ENCODE measurements at places on chromosomes 1 and 21.

DNA sequence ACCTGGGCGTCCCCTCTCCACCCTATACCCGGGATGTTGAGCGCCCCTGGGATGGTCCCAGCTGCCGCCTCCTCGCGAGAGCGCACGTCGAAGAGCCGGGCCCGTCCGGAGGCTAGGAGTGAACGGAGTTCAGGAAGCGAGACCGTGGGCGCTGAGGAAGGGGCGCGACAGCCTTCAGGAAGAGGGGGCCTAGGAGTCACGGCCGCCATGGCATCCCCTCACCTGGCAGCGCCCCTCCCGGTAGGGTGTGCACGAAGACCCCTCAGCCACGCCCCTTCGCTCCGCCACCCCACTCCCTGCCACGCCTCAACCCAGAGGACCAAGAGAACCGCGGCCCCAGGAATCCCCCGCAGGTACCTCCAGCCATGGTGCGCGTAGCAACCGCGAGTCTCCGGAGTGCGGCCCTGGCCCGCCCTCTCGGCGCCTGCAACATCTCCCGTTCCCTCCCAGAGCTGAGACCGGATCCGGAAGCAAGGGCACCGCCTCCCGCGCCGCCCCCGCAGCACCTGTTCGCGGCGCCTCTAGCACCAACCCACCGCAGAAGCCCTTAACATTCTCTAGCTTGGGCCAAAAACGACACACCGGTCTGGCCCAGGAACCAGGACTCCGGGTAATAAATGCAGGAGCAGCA, at the start of gene TSTD1:
TSS of gene TSTD1 (minus strand) at position 442 of the 631 bp plus-strand sequence. CDS start at position 367, 75 bp downstream.
- peak; percentile 88 for DNase-seq

- no peak for DNase-seq
Observed at GRCh38 chr1:225739542-225740107, 38.0 kb upstream of the SRP9 start.

DNA sequence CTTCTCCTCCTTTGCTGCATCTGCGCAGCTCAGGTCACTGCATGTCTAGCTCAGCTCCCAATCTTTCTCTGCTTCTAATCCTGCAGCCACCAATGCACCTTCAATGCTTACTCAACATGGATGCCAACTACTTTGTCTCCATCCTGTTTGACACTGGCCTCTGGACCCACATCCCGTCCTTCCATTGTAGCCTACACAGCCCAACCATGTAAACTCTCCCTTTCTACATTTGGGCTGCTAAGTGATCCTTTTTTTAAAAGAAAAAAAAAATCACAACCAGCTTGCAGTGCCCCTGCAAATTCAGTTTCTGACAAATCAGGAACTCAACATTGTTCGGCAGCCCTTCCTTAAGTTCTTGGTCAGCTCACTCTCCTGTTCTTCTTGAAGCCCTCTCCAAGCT, 9.4 kb upstream of the CRABP2 start:
- DNase-seq, result no peak

DNA sequence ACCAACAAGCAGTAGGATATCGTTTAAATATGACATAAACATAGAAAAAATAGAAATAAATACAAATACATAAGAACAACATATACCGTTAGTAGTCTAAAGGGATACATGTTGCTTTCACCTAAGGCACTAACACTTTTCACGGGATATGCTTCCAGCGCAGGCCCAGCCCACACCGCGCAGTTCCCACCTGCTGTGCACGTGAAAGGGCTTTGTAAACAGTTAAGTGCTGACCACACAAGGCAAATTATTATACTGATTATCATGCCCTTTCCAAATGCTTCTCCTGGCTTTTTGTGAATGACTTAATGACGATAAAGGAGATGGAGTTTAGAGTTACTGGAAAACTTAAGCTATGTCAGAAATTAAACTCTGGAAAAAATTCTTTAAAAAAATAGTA, 11.3 kb upstream of the IL22RA1 start:
- no peak for DNase-seq

- DNase-seq, result no peak
Observed at GRCh38 chr21:37554661-37555379, 188.2 kb downstream of the DYRK1A start.

GRCh38 chr1:35718492-35719336, at the start of gene C1orf216:
C1orf216 (minus strand) TSS chr1:35718884; CDS start chr1:35716321, 2,563 bp downstream.
- peak; percentile 83 for DNase-seq

- no peak for DNase-seq
Observed at GRCh38 chr1:163055005-163055404, 14.2 kb upstream of the RGS4 start.

DNA sequence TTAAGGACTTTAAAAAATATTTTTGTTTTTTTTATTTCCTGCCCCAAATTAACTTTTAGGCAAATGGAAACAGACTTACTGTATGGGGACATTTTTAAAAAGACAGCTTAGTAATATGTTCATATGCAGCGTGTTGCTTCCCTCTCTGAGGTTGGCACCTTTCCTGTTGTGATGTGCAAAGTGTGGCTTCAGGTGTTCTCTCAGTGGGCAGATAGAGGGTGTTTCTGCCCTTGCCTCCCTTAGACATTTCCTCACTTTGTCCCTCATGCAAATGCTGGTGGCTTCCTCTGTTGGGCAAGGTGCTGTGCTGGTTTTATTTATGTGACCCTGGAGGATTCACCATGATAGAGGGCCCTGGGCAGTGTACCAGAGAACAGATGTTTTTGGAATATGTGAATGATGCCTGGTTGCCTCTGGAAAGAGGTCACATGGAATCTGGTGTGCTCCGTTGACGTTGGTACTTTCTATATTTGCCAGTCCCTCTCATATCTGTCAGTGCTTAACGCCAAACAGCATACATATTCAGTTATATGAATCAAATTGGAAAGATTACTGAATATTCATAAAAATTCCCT, 123.5 kb downstream of the PATJ start:
- no peak for DNase-seq

GRCh38 chr1:8706291-8706690, 111.1 kb downstream of the RERE start:
- no peak for DNase-seq

- DNase-seq, result no peak
Observed at GRCh38 chr1:111162488-111162880, 22.5 kb downstream of the CEPT1 start.

DNA sequence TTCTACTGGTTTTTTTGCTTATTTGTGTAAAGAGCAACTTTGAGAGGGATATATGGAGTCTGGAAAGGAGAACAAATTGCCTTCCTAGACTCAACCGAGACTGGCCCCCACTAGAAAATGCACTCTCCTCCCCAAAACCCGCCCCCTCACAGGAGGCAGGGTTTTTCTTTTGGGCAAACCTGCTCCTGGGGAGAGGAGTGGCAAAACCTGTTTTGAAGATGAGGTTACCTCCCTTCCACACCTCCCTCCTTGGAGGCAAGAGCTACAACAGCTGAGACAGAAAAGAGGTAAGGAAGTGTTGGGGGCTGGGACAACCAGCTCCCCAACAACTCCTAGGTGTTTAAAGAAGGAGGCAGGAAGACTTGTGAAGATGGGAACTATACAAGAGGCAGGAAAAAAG, at the start of gene BNIPL:
TSS of gene BNIPL (plus strand) at position 231 of the 400 bp plus-strand sequence. CDS start at position 371, 140 bp downstream.
- no peak for DNase-seq

- DNase-seq, result no peak
Observed at GRCh38 chr1:215584389-215584788, 17.3 kb downstream of the KCTD3 start.

GRCh38 chr1:213446496-213446895, 395.5 kb downstream of the RPS6KC1 start:
- DNase-seq, result no peak

DNA sequence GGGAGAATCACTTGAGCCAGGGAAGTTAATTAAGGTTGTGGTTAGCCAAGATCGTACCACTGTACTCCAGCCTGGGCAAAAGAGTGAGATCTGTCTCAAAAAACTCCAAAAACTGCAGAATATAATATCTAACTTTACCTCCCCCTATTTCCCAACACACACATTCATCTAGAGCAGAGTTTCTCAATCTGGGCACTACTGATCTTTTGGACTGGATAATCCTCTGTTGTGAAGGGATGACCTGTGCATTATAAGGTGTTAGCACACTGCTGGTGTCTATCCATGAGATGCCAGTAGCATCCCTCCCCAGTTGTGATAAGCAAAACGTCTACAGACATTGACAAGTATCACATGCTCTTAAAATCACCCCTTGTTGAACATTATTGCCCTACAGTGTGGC, 61.8 kb downstream of the RGS13 start:
- no peak for DNase-seq

GRCh38 chr1:244807138-244807537, 28.3 kb upstream of the COX20 start:
- no peak for DNase-seq

GRCh38 chr1:5367306-5367705, 624.9 kb downstream of the NPHP4 start:
- DNase-seq, result no peak

DNA sequence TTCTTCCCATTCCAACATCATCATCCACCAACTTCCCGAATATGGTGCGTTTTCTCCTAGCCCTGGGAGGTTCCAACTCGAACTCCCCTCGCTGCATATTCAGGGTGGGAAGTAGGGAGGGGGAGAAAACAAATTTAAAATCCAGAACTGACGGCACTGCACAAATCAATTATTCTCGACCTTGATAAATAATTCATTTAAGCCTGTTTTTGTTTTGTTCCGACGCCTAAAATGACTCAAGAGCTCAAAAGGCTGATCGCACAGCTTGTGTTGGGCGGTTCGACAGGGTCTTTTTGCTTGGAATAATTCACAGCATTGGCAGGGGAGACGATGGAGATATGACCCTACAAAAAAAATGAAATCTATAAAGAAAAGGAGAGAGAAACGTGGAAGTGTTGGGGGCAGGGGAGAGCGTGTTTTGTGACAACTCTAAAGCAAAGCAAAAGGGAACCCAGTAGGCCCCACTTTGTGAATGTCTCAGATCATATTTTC, 3.1 kb upstream of the BARHL2 start:
- DNase-seq, result no peak

DNA sequence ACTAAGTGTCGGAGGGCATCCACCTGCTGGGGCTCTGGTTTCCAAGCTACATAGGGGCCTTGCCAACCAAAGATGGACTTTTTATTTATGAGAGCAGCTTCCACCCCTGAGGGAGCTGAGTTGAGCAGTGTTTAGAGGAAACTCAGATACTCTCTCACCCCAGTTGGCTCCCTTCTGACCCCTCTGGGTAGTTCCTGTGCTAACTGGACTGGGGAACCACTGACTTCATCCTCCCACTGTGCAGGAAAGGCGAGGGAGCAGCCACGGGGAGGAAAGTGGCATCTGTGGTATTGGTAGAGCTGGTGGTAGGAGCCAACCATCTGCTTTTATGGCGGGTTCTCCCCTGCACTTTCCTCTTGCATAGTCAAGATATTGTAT, 70.4 kb downstream of the MPZL1 start:
- DNase-seq, result no peak

DNA sequence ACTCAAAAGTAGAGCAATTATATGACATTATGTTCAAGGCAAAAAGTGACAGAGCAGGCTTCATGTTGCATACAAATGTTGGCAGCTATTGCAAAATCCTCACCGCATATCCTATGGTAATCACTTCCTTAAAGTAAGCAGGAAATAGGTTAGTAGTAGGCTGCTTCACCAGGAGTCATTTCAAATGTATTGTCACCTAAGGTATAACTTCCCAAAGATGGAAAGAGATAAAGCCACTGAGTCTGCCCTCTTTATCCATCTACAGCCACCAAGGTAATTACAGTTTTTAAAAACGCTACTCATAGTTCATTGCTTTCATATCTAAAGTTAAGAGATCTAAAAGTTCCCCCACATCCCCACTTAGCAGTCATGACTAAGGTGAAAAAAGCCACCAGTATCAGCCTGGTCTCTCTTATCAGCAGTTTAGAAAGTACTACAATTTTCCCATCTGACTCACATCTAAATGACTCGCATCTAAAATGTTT, 31.6 kb upstream of the UBE2U start:
- no peak for DNase-seq

DNA sequence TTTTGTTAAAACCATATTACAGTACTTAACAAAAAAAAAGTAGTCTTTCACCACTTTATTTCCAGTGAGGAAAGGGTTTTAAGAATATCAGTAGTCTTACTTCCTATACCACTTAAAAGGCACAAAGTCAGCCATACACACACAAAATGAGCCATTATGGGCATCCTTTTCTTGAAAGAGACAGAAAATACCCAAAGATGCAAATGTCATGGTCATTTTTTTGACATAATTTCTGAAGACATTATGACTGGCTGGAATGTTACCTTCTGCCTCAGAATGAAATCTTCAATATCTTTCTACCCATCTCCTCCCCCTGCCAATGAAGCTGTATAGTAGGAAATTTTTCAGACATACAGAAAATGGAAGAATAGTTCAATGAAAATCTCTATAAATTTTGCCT, 237.7 kb downstream of the SLC45A1 start:
- no peak for DNase-seq

DNA sequence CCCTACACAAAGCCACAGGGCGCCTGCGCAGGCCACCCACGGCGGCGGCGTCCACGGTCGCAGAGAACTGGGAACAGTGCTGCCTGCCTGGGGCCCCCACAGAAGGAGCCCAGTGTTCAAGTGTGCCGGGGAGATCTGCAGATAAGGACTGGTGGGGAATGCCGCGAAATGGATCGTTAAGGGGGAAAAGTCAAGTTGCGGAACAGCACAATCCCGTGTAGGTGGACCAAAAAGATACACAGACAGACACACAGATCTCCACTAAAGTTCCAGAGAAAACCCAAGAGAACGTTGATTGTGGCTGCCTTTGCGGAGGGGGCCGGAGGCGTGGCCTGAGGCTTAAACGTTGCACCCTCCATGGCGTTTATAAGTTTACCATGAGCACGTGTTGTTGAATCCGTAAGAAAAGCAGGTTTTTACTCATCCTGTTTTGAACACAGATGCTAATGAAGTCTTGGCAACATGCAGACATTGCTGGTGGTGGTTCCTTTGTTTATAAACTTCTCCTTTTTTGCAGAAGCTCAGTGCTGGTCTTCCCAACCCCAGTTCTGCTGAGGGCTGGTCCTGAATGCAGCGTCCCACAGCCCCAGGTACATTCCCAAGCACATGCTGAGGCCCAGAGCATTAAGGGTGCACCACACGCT, 4.1 kb downstream of the SPATC1L start:
- no peak for DNase-seq

- DNase-seq, result no peak
Observed at GRCh38 chr1:228648647-228649383, 86.5 kb upstream of the RHOU start.

DNA sequence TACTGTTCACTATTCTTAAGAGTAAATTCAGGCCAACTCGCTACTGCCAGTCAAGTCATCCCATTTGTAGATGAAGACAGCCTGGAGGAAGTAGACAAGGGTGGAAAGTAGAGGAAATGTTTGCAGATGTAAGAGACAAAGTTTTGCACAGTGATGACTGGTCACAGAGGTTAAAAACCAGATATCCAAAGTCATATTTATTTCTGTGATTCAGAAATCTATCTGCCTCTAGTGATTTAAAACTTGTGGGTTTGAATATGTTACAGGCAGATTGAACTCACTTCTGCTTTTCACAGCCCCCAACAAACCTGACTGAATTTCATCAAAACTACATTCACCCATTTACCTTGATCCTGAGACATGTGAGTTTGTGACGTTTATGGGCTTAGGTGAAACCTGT, 484.7 kb upstream of the C1orf87 start:
- DNase-seq, result no peak
